Right renal pelvis (tissue), 4 donors: ENCODE measurements at places on chromosomes 13 and 19. TPM values are rescaled to one million over a fixed set of nuclear protein-coding genes. Genes with fewer than 3 reads are reported as not detected.

- DNase-seq, result no peak
Observed at GRCh38 chr13:64930636-64931035, 2299.5 kb downstream of the PCDH9 start.

DNA sequence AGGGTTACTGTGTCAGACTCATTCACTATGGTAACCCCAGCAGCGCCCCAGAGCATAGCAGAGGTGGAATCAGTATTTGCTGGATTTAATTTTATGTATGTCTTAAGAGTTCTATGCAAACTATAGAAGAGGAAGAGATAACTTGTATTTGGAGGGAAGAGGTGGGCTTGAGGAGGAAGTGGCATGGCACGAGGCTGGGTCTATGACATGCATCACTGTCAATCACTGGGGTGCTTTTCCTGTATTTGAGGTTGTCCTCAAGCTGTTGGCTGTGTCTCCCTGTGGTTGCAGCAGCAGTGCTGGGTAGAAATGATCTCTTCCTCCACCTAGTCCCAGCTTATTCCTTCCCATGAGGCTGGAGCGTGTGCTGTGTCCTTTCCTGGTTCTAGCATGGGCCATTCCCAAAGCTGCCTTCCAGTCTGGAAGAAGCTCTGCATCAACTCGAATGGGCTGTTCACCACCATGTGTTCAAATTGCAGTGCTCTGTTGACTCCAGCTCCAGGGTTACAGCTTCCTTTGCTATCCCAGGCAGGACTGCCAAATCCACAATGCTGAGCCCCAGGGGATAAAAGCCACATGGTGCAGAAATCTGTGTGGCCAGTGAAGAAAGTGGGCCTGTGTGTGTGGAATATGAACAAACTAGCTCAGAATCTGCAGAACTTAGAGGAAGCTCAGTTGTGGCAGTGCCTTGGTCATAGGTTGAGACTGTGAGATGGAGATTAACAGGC lies 73.1 kb upstream of the MTIF3 start:
- DNase-seq, result no peak

The B3GNT8 gene
- polyA plus RNA-seq, result 4.1 TPM

DNA sequence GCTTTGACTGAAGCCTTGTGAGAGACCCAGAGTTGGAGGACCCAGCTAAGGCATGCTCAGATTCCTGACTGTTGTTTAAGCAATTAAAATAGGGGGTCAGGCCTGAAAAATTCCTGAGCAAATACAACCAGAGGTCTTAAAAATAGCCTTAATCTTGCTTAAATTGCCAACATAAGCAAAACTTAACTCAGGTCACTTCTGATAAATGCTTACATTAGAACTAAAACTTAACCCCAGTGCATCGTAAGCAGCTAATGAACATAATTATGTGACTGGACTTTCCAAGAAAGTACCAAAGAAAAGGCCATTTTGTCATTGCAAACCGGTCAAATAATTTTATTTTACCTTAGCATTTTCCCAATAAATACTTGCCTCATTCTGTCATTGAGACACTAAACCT lies 294.5 kb downstream of the ENOX1 start:
- peak; percentile 27 for DNase-seq

GRCh38 chr19:3178973-3179738 lies 587 bp downstream of the S1PR4 start:
- no peak for DNase-seq

The DNAJB1 gene
- 111 TPM for polyA plus RNA-seq

DNA sequence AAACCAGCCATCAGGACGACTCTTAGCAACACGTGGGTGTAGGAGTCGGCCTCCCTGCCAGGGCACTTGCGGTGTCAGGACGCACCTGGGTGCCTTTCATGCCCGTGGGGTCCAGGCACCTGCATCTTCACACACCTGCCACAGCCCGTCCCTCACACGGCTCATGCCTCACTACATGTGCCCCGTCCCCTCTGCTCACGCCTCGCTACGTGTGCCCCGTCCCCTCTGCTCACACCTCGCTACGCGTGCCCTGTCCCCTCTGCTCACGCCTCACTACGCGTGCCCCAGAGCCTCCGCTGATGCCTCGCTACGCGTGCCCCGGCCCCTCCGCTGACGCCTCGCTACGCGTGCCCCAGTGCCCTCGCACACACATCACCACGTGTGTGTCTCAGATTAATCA lies 58.0 kb upstream of the F7 start:
- DNase-seq, result no peak

The TGFBR3L gene
- polyA plus RNA-seq, result 0.82 TPM

DNA sequence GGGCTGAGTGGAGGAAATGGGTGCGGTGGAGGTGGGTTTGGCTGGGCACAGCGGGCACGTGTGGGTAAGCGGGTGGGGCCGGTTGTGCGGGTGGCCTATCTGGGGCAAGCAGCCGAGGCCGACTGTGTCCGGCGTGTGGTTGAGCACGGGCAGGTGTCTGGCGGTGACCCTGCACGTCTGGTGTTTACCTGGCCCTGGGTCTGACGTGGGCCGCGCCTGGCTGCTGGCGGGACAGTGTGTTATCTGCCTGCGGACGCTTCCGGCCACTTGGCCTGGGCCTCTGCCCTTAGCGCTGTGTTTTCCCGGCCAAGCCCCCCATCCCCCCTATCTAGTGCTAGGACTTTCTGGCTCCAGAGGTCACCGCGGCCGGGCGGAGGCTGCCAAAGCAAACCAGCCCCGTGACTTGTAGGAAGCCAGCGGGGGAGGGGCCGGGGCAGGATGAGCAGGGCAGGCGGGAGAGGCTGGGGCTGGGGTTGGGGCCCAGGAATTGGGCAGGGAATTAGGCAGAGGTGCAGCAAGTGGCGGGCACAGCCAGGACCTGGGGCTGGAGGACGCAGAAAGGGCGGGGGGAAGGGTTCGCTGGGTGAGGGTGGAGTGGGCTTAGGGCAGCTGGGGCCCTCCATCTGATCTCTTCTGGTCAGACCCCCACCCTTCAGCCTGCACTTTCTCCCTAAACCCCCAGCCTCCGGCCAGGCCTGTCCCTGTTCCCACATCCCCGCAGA lies 534 bp upstream of the HPN start:
- DNase-seq, result no peak

DNA sequence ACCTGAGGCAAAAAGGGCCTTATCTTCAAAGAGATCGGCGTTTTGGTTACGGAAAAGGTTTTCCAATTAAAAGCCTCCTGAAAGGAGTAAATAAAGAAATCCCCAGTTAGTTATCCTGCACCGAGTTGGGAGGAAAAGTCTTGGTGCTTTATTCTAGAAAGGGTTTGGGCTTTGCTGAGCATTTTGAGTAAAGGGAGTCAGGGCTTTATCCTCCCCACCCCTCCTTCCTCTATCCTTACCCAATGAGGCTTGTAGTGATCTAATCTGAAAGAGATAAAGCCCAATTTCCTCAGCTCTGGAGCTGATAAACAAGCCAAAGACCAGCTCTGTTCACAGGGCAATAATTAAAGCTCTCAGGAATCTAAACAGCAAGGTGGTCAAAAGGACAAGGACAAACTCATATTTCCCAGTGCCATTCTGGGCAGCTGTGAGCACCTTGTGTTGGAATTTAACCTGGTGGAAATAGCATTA lies 188.9 kb upstream of the TSC22D1 start:
- no peak for DNase-seq

DNA sequence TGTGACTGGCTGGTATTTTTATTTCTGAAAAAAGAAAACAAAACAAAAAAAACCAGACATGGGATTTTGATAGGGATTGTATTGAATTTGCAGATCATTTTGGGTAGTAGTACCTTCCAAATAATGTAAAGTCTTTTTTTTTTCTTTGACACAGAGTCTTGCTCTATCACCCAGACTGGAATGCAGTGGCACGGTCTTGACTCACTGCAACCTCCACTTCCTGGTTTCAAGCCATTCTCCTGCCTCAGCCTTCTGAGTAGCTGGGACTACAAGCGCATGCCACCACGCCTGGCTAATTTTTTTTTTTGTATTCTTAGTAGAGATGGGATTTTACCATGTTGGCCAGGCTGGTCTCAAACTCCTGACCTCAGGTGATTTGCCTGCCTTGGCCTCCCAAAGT lies 4.2 kb downstream of the ZNF101 start:
- no peak for DNase-seq

DNA sequence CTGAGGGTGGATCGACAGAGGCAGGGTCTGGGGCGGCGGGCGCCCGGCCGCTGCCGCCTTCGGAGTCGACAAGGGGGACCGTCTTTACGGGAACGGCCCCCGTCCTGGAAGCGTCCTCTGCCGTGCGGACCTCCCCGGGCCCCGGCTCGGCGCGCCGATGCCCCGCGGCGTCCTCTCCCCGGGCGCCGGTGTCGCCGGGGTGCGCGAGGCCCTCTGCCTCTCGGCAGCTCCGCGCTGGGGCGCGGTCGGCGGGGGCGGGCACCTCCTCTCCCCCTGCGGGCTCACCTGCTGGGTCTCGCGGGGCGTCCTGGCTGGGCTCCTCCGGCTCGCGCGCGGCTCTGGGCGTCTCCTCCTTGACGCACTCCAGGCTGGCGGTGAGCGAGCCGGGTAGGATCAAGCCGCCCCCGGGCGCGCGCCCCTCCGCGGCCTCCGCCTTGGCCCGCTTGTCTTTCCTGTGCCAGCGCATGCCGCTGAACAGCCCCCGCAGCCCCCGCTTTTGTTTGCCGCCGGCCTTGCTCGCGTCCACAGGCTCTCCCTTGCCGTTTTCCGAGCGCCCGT lies 1.5 kb downstream of the AMER2 start:
- DNase-seq, result no peak

GRCh38 chr19:543910-544608 lies at the start of gene GZMM:
TSS of gene GZMM (plus strand) at chr19:544053. CDS start at chr19:544072, 19 bp downstream.
- no peak for DNase-seq

The NCCRP1 gene
- 1.9 TPM for polyA plus RNA-seq

The SLC6A16 gene
- 2.8 TPM for polyA plus RNA-seq

GRCh38 chr19:46945694-46946489 lies 73.7 kb upstream of the NPAS1 start:
- no peak for DNase-seq

The DUXA gene
- polyA plus RNA-seq, result not detected

The DAND5 gene
- polyA plus RNA-seq, result not detected

DNA sequence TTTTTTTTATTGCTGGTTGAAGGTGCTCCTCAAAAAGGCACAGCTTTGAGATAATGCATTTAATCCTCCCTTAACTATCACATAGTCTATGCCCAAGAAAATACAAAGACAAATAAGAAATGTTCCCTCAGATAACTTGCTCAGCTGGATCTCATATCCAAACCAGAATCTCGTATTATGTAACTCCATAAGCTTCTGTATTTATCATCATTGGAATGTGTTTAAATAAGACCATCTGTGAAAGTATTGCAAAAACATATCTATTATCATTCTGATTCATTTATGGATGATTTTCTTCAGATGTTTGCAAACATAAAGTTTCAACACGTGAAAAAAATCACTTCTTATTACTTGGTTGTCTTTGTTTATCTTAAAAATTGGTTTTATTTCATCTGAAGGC lies 190.9 kb downstream of the IRS2 start:
- no peak for DNase-seq

DNA sequence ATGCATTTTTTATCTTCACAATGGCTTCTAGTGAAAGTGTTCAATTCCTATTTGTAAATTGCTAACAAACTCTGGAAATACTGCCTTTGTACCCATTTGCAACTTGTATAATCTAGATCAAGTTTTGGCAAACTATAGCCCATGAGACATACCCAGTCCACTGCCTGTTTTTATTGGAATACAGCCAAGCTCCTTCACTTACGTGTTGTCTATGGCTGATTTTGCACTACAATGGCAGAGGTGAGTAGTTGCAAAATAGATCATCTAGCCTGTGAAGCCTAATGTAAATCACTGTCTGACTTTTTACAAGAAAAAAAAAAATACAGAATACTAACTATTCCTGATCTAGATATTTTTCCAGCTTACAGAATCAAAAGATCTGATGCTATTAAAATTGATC lies 37.1 kb downstream of the DZIP1 start:
- DNase-seq, result no peak

The CLDN10 gene
- 112 TPM for polyA plus RNA-seq

The NALCN gene
- 0.98 TPM for polyA plus RNA-seq

- no peak for DNase-seq
Observed at GRCh38 chr19:14139944-14140343, 3.6 kb upstream of the ASF1B start.

DNA sequence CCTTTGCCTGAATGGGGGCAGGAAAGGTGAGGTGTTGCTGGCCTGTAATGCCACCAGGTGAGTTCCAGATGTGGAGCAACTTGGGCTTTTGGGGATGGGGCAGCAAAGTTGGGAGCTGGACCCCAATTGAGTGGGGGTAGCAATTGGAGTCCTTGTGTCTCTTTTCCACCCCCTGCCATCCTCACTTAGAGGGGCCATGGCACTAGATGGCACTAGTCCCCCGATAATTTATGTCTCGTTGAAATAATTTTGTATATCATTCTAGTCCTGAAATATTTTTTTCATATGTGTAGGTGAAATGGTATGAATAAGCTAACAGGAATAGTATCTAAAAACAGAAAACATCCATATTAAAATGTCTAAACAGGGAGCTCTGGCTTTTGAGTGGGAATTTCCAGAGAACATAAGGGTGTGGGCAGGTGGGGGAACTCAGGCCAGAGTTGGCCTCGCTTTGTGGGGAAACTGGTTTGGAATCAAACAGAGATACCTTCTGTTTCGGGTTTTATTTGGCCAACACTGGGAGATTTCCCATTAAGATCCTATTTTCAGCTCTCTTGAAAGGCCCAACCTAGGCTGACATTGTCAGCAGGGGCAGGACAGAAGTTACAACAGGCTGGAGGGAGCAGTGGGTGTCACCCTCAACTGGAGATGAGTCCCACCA lies 3.4 kb downstream of the ZNF576 start:
- DNase-seq, result no peak

DNA sequence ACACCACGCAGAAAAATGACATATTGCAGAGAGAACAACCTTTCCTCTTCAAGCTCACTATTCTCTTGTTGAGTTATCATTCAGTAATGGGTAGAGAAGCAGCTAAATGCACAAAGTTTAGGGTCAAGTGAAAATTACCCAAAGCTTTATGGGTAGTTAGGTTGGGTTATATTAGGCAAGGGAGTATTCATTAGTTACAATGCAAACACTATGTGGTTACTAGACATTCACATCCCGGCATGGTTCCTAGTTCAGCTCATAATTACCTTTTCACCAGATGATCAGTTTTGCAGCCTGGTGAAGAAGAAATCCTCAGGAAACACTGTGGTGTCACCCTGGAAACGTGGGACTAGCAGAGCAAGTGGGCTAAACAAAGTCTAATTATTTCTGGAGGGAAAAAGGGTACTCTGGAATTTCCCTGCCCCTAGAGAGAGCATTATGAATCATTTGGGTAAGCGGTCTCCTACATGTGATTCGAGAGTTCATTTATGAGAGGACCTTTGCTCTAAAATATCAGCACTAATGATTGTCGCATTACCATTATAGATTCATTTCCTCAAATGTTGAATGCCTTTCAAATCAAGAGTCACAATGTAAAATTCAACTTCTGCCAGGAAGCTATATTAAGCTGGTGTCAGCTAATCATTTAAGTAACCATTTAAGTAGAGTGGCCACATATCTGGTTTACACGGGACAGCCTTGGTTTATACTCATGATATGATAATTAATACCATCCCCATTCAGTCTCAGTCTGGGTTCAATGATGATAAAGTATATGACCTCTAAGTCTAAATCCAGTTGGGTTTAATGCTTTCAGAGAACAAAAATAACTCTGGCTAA lies 1208.0 kb downstream of the DIAPH3 start:
- no peak for DNase-seq
